Stimulated activated CD4-positive, alpha-beta T cell treated with anti-CD3 and anti-CD28 coated beads, Interleukin-12 subunit alpha, Interleukin-12 subunit beta, amount 100 ng/mL, for 24 hours (primary cell): ENCODE measurements at places on chromosomes 13 and 19.

DNA sequence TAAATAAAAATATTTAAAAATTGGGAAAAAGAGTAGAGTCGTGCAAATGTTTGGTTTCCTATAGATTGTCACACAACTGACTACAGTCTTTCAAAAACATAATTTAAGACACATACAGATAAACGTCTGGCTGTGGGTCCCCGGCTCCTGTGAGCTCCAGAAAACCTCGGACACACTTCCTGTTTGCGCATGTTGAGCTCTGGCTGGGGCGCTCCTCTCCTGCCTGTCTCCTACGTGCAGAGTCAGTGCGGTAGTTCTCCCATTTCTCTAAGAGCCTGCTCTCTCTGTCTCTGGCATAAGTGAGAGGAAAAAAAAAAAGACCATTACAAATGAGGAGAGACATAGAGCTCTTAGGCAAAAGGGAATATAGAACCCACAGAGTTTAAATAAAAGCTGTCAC lies 128.2 kb upstream of the OBI1 start:
- DNase-seq = no peak

DNA sequence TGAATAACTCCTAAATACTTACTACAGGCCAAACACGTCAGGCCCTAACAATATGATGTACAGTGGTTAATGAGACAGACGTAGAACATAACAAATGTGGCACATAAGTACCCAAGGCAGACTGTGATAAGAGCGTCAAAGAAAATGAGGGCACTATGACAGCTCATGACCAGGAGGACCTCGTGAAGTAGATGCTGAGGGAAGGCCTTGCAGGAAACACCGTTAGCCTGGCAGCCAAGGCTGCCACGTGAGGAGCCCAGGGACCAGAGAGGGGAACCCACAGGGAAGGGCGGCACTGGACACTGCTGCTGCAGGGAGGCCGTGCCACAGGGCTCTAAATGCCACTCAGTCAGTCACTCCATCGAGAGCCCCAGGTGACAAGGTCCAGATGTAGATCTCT lies 5.7 kb downstream of the TUBGCP3 start:
- DNase-seq = no peak

GRCh38 chr13:84946192-84946591 lies 853.0 kb downstream of the SLITRK6 start:
- DNase-seq = no peak

- no peak for DNase-seq
These were observed 10.3 kb downstream of the ZNF480 start for GRCh38 chr19:52307275-52307674.

GRCh38 chr19:11373885-11374432 lies 507 bp upstream of the SWSAP1 start:
- no peak for DNase-seq
